ENCODE measurements at places on chromosomes 16 and 17.

- no peak for DNase-seq
Measured at GRCh38 chr17:5446786-5447185, 7.8 kb upstream of the C1QBP start.

GRCh38 chr17:81502471-81503017, 10.1 kb downstream of the ACTG1 start:
- DNase-seq = no peak

DNA sequence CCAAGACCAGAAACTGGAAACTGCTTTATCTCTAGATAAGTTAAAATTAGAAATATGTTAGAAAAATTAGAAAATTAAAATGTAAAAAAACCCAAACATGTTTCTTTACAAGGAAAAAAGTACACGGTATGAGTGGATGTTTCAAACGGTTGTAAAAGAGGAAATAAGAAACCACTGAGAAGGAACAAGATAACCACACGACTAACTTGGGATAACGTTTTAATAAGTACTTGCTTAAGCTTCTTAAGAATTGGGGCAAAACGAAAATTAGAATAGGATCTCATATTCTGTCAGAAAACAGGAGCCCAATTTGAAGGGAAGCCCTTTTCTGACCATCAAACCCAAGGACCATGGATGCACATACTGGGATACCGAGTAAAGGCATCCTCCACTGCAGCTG, 31.0 kb downstream of the MBTPS1 start:
- DNase-seq = no peak

- no peak for DNase-seq
Measured at GRCh38 chr16:84725481-84726078, 25.8 kb downstream of the USP10 start.

DNA sequence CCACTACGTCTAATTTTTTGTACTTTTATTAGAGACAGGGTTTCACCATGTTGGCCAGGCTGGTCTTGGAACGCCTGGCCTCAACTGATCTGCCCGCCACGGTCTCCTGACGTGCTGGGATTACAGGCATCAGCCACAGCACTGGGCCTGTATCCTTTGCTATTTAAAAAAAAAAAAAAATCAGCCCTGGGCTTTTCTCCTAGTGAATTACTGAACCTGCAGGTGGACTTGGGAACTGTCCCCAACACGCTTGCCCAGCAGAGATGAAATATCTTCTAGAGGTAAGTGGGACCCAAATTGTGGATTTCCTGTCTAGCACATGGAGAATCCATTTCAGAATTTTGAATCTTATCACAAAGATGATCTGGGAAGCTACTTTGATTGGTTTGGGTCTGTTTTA, 14.8 kb downstream of the CNOT1 start:
- DNase-seq = no peak

GRCh38 chr17:351875-352420, 659 bp downstream of the RPH3AL start:
- DNase-seq = no peak

DNA sequence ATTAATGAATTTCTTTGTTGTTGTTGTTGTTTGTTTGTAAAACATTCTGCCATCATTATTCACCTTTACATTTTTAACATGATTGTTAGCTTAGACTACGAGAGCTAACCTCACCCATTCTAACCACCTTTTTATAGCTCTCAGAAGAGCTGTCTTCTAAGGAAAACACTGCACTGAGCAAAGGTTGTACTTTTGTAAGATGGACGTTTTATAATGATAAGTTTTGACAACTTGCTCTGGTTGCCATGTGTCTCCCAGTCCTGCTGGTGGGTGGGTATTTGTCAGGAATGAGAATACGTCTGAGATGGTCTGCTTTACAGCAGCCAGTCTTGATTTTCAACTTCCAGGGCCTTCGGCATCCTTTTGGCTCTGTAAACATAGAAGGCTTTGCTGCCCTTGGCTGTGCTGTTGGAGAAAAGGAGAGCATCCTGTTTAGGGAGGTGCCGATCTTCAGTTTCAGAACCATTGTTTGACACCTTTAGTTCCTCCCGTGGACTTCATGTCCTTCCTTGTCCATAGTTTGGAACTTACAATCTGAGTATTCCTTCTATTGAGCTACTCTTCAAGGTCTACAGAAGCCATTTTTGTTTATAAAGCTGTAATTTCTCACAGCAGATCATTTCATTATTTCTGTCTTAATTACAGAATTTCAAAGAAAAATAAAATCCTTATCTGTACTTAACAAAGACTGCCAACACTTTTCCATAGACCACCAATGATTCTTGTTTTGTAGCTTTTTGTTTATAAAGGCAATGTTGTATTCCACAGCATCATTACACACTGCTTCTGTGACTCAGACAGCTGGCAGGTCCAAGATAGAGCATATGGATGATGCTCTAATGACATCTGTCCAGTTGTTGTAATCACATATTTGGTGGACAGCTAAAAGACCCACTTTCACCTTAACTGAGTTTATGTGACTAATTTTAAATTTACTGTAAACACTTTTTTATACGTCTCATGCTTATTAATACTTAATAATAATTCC, 270.1 kb upstream of the TBX2 start:
- DNase-seq = no peak

- DNase-seq = no peak
Measured at GRCh38 chr17:15431196-15431595, 36.2 kb downstream of the CDRT4 start.

DNA sequence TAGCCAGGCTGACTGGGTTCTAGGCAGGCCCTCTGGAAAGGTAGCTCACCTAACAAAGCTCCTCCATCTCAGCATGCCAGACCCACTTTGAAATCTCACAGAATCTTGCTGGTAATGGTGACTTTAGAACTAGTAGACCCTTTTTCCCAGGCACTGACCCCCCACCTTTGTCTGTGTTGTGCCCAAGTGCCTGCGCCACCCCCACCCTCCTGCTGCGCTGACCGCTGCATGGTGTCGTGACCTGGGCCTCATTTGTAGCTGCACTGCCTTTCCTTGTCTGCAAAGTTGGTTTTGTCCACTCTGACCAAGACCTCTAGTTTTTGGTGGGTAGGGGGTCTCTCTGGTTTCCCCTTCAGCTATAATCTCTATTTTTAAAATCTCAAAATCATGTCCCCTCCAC, 6.8 kb downstream of the ATXN1L start:
- DNase-seq = no peak

GRCh38 chr17:73592079-73592415, 52.2 kb downstream of the SDK2 start:
- no peak for DNase-seq

- DNase-seq = no peak
Measured at GRCh38 chr17:6914711-6915110, 81.1 kb upstream of the ALOX12 start.

DNA sequence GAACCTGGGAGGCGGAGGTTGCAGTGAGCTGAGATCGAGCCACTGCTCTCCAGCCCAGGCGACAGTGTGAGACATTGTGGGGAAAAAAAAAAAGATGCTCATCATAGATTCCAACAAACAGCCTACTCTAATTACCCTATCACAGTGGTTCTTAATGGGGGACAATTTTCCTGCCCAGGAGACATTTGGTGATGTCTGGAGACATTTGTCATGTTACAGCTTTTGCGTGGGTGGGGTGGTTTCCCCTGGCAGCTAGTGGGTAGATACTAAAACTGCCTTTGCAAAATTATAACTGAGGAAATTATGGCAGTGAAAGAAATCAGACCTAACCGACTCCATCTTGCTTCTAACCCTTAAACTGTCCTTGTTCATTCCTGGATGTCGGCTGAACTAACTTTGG, 92.5 kb upstream of the RBL2 start:
- no peak for DNase-seq

GRCh38 chr17:73976676-73977521, 226.6 kb upstream of the RPL38 start:
- no peak for DNase-seq

DNA sequence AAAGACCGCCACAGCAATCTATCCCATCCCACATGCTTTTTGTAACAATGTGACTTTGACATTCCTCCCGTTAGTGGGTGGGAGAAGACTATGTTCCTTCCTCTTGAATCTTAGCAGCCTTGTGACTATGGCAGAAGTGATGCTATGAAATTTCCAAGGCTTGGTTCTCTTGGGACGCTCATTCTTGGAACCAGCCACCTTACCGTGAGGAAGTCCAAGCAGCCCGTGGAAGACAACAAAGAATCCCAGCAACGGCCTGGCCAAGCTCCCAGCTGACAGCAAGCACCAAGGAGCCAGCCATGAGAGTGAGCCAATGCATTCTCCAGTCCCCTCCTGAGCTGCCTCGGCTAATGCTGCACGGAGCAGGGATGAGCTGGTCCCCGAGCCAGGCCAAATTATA, 62.3 kb downstream of the VPS53 start:
- no peak for DNase-seq

GRCh38 chr16:86951831-86952598, 365.2 kb downstream of the C16orf95 start:
- no peak for DNase-seq

DNA sequence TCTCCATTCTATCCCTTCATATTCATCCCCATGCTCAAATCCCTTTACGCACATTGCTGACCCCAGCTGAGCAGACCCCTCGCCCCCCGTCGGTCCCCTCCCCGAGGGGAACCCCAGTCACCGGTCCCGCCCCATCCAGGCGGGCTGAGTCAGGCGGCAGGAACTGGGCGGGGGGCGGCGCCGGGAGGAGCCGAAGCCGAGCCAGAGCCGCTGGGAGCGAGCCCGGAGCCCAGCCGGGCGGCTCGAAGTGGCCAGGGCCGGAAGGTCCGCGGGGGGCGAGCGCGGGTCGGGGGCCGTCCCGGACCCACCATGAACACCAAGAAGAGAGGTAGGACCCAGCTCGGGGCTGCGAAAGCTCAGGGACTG, 8.6 kb downstream of the RIPOR1 start:
- peak; percentile 66 for DNase-seq

- no peak for DNase-seq
Measured at GRCh38 chr16:6797223-6797622, 535.4 kb upstream of the RBFOX1 start.

DNA sequence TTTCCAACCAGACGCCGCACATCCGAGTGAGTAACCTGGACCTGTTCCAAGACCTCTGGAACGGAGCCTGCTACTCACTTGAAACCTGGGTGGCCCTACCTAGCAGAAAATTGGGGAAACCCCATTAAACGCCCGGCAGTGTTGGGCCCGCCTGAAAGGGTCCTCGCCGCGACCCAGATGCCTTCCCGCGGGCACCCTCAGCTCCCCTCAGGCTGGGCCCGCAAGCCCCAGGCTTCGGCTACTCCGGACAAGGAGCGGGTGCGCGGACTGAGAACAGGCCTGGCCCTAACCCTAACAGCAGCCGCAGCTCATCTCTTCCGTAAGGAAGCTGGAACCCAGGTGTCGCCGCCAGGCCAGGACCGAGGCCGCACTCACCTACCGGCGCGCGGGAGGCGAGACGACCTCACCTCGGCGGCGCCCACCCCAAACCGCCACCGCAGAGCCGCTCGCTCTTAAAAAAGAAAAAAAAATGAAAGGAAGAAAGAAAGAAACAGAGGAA, 344 bp downstream of the PSME3IP1 start:
- no peak for DNase-seq

- DNase-seq = no peak
Measured at GRCh38 chr17:71850812-71851211, 270.0 kb upstream of the SOX9 start.

- DNase-seq = peak; percentile 78
Measured at GRCh38 chr16:695355-696089, 5.3 kb upstream of the WDR24 start.

DNA sequence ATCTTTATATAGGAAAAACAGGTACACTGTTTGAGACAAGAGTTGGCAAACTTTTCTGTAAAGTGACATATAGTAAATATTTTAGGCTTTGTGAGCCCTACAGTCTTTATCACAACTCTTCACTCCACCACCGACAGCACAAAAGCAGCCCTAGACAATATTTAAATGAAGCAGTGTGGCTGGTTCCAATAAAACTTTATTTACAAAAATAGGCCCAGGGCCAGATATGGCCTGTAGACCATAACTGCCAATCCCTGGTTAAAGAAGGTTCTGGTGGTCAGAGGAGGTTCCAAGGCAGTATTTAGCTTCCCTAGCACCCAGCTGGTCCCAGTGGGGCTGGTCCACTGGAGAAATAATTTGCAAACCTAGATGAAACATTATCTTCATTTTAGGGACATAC, 3.6 kb downstream of the FAM117A start:
- no peak for DNase-seq

DNA sequence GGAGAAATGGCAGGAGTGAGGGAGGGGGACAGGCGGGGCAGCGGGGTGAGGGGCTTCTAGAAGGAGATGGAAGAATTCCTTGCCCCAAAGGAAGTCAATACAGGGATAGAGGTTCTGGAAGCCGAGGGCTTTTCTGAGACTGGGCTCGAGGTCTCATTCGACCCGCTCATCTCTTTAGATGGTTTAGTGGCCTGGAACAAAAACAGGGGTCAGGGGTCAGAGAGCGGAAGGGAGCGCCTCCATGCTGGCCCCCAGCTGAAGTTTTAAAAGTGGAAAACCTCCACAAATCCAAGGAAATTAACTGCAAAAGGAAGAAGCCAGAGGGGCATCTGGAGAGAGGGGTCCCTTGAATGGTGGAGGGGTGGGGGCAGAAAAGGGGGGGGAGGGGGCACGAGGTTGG, 72.5 kb downstream of the SRCIN1 start:
- DNase-seq = no peak

GRCh38 chr17:73401911-73402310, 90.1 kb upstream of the CDC42EP4 start:
- peak; percentile 23 for DNase-seq

- no peak for DNase-seq
Measured at GRCh38 chr17:42212382-42212781, 18.1 kb upstream of the GHDC start.

DNA sequence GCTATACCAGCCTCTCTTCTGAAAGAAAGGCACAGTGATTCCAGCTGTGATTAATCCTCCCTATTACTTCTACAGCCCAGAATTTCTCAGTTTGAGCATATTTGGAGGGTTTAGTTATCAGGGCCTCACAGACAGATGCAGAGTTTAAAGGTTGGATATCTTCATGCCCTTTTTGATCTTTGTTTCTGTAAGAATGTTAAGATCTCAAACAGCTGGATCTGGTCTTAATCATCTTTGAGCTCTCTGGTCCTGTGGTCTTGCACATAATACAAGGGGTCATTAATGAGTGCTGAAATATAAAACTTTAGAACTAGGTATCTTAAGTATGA, 9.1 kb upstream of the ARL2BP start:
- no peak for DNase-seq

DNA sequence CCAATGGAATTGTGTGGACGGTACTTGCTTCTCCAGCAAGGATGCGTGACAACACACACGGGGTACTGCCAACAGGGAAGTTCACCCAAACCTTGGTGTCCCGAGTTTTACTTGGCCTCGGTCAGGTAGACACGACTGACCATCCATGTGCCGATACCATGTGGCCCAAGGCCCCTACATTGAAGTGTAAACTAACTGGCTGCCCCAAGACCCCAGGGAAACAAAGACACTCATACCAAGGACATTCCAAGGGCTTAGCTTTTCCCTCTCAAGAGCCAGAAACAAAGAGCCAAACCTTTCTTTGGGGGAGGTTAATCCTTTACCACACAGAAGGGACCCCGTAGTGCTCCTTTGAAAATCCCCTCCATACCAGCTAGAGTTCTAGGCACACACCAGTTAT, 215.9 kb upstream of the TNRC6C start:
- no peak for DNase-seq
